ENCODE measurements at places on chromosomes 16 and 17. TPM values are rescaled to one million over a fixed set of nuclear protein-coding genes. Genes with fewer than 3 reads are reported as not detected.

The NPIPB6 gene
- 0.49 TPM for total RNA-seq

The KRTAP4-3 gene
- total RNA-seq: not detected

The MPP3 gene
- 4.9 TPM for total RNA-seq

The MYL4 gene
- not detected for total RNA-seq

The SEZ6L2 gene
- total RNA-seq: 11.2 TPM

The SERPINF2 gene
- total RNA-seq: 1.6 TPM

The RNF157 gene
- total RNA-seq: 0.07 TPM

The RASD1 gene
- total RNA-seq: 0.42 TPM

The PIK3R5 gene
- total RNA-seq: 0.56 TPM

The GGA3 gene
- 21.2 TPM for total RNA-seq

The SLFN14 gene
- total RNA-seq: not detected

The RBFOX1 gene
- not detected for total RNA-seq

The PLXDC1 gene
- total RNA-seq: not detected

The NDUFAF8 gene
- 71.7 TPM for total RNA-seq

The HID1 gene
- total RNA-seq: 9.2 TPM

The PIRT gene
- total RNA-seq: not detected

The ADAD2 gene
- not detected for total RNA-seq

The SDR42E2 gene
- total RNA-seq: not detected

The FCSK gene
- 11.8 TPM for total RNA-seq

The ADORA2B gene
- 41.3 TPM for total RNA-seq

The WNK4 gene
- not detected for total RNA-seq

The SNAI3 gene
- 0.71 TPM for total RNA-seq

All from airway epithelial cell (primary cell).